Thoracic aorta (tissue), 2 donors: ENCODE measurements at places on chromosomes 2 and 18.
A peak's percentile ranks its signal among the peaks of the same experiment; 100 is the strongest.

DNA sequence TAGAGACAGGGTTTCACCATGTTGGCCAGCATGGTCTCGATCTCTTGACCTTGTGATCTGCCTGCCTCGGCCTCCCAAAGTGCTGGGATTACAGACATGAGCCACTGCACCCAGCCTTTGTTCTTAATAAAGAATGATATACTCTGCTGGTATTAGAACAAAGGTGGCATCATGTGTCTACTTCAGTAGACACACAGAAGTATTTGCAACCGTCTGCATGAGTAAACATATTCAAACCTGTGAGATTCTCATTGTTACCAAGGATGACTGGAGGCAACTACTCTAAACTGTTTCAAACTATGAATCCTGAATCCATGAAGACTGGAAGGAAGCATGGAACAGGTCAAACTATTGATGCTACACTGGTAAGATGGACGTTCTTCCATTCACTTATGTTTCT, 32.1 kb downstream of the MBD2 start:
- no peak for DNase-seq

DNA sequence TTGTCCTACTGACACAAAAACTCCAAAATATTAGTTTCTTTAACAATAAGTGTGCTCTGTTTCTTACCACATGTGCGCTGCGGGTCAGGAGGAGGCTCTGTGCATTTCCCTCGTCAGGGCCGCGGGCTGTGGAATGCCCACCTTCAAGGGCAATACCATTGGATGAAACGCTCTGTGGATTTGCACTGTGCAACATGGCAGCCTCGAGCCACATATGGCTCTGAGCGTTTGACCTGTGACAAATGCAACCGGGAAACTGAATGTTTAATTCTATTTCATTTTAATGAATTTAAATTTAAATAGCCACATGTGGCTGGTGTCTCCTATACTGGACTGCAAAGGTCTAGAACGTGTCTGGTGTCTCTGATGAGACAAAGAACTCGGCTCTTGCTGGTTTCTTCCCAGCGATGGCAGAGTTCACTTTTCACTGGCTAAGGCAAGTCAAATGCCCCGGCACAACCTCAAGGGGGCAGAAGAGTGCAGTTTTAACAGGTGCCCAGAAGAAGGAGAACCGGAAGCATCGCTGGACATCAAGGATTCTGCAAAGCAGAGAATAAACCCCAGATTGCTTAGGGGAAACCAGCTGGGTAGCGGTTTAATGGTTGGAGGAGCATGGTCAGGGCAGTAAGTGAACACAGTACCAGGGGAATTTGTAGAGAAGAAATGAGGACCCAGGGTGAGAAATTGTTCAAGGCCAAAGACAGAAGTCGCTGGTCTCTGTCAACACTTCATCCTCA, 37.0 kb upstream of the TMEM18 start:
- no peak for DNase-seq

GRCh38 chr2:203399031-203399430, 70.8 kb downstream of the ABI2 start:
- no peak for DNase-seq

GRCh38 chr2:55899881-55900280, 23.7 kb downstream of the EFEMP1 start:
- no peak for DNase-seq

DNA sequence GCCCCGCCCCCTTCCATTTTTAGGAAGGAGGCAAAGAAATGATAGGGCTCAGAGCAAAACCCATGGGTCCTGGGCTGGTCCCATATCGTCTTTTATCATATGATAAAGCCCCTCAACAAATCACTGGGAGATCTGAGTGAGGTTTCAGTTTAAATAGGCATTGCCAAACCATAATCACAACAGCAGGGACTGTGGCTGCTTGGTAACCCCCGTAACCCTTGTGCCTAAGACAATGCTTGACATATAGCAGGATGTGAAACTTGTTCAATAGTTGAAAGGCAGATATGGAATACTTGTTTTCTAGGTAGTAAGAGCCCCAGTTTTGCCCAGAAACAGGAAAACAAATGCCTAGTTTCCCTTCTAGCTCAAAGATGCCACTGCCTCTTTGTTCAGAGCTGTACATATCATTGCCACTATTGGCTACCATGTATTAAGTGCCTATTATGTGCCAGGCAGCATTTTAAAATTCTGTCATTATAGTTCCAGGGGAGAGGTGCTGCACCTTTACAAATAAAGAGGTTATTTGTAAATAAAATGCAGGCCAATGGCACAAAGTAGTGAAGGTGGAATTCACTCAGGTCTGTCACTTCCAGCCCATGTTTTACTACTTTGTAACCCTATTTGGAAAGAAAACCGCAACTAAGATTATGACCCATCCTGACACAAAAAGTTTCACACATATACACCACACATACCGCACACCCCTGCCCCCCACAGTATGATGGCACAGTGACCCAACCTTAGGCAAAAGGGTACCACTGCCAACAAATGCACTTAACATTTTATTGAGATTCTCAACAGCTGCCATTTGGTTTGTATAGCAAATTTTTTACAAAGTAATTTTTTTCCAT, 14.2 kb downstream of the NAGK start:
- no peak for DNase-seq

DNA sequence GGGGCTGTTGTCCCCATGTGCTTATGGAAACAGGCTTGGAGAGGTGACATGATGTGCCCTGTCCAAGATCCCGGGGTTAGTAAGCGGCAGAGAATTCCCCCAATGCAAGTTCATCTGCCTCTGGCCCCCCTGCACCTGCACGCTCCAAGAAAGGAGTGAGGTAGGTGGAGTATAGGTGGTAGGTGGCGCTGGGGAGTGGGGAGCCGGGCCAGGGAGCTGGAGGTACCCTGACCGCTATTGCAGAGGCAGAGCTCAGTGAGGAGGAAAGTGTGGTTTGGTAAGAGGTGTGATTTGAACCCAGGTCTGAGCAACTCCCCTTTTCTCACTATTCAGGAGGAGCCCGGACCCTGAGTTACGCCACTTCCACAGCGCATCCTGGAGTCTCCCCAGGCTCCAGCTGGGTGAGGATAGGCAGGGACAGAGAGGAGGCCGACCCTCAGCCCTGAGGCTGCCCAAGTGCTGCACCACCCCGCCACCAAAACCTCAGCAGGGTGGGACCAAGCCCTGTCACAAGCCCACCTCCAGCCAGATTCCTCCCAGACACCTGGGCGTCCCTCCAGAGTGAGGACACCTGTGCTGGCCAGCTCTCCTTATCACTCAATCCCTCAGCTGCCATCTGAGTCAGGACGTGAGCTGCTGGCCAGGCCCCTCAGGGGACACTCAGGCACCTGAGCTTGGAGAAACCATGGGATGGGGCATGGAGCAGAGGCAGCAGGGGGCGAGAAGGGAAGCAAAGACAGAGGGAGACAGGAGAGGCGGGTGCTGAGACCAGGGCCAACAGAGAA, 5.6 kb downstream of the HAAO start:
- no peak for DNase-seq

- DNase-seq: no peak
Observed at GRCh38 chr2:64819361-64819760, 165.6 kb upstream of the SERTAD2 start.

GRCh38 chr2:105836840-105837692, 92.4 kb downstream of the NCK2 start:
- DNase-seq: no peak

DNA sequence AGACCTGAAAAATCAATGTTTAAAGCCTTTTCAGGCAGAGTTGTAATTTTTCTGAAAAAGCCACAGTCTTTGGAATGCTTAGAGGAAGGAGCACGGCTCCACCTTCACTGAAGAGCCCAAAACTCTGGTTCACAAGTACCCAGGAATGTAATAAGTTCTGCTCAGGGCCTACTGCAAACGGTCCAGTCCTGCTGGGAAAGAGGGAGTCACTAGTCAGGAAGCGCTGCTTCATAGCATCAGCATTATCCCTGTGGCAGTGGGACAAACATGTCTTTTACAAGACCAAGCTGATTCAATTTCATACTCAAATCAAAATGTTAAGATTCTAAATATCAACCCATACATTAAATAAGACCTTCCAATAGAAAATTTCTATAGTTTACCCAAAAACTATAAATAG, 152.9 kb upstream of the PGAP1 start:
- DNase-seq: peak; percentile 12

GRCh38 chr2:212145121-212145520, 393.5 kb downstream of the ERBB4 start:
- no peak for DNase-seq

- DNase-seq: no peak
Observed at GRCh38 chr2:210663631-210664089, 107.3 kb downstream of the CPS1 start.

GRCh38 chr2:8171608-8172007, 510.2 kb upstream of the ID2 start:
- no peak for DNase-seq

- DNase-seq: no peak
Observed at GRCh38 chr18:23803755-23804154, 114.5 kb downstream of the LAMA3 start.

DNA sequence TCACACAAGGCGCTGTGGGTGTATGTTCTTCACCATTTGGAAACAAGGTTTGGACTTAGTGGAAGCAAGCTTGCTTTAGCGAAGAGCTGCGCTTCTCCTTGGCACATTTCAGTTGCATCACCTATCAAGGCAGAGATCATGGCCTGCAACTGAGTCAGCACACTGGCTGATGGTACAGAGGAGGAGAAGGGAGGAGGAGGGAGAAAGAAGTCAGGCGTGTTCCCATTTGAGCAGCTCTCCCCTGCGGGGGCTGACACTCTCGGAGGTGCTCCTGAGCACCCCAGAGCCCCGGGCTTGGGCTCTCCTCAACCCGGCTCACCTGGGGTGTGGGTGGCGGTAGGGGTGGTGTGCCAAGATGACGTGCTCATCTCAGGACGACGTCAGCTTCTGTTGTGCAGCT, 6.0 kb upstream of the SERPINB5 start:
- DNase-seq: no peak

DNA sequence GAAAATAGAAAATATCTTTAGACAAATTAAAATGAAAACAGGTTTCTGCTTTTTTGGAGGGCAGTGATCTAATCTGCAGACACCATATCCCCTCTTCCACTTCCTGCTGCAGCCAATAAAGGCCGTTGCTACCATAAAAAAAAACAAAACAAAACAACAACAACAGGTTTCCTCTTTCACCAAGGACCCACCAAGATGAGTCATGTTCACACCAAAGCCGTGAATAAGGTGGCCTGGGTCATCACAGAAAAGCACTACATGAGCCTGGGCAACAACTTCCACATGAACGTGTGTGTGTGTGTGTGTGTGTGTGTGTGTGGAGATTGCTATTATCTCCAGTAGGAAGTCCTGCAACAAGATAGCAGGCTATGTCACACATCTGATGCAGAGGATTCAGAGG, 24.8 kb upstream of the TFCP2L1 start:
- DNase-seq: no peak

DNA sequence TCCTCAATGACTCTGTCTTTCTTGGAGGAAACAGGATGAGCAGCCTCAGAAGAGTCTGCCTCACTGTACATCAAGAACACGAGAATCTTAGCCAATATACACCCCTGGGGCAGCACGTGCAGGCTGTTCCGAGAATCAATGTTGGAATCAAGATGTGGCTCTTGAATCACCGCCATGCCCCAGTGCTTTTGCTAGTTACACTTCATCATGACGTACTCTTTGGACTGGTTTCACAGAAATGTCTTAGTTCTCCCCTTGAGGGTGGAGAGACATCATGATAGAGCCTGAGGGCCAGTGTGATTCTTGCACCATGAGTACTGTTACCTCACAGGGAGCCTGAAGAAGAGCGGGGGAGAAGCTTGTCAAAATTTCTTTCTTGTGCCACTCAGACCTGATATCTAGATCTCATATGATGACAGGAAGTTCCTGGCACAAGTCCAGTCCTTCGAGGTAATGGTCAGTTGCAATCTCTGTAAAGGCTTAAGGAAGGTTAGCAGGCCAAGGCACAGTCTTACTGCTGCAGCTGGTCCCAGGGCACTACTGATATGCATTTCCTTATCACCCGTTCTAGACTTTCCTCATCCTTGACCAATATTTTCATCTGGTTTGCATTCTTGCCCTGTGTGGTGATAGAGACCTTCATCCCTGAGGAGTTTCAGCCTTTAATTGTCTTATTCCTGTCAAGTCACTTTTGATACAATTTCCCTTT, 28.2 kb upstream of the STAT4 start:
- DNase-seq: peak; percentile 11

- no peak for DNase-seq
Observed at GRCh38 chr2:96305979-96306308, 598 bp upstream of the SNRNP200 start.

- DNase-seq: no peak
Observed at GRCh38 chr18:2306606-2307005, 264.7 kb downstream of the METTL4 start.

- no peak for DNase-seq
Observed at GRCh38 chr2:14902953-14903352, 270.4 kb downstream of the LRATD1 start.

DNA sequence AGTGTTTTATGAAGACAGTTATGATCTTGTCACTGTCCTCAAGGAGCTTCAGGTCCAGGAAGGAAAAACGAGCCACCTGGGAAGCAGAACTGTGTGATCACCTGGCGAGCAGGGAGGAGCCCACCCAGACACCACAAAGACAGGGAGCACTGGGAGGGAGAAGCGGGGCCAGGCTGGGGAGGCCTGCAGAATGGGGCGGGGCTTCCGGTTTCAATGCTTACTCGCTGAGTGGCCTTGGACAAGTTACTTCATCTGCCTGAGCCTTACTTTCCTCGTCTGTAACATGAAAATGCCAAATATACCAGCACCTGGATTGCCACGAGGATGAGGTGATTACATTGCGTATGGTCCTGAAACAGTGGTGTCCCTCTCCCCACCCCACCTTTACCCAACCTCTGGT, 227.5 kb downstream of the ANKRD30B start:
- DNase-seq: no peak

DNA sequence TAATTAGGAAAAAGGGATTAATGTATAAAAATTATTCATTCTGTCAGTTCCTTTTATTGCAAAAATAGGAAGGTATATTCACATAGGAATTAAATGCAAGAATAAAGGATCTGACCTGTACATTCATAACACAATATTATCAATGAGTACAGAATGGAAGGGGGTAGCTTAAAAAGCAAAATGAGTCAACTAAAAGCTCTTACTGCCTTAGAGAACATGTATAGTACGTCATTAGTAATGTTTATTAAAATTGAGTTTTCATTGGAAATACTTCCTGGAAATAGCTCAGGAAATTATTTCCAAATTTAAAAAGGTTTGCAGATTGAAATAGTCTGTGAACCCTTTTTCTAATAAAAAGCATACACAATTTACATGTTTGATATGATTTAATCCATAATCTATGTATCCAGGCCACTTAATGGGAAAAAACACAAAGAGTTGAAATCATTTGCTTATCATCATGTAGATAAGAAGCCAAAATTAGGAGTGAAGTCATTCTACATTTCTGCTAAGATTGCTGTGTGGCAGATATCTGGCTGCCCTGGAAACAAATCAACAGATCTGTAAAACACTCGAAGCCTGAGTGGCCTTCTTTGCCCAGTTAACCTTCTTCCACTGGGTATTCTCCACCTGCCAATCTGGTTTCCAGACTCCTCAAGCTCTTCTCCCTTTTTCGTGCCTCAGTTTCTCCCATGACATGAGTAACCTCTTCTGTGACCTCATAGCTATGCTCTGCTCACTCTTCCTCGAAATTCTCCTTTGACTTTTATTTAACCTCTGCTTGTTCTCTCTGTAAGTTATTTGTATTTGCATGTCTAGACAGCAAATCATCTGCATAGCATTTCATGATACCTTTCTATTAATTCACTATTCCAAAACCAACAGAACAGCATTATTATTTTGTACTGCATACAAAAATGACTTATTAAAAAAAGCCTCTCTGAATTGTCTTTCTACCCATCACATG, 181.2 kb upstream of the REV1 start:
- no peak for DNase-seq
